ENCODE measurements at places on chromosomes 1 and 21.
A peak's percentile ranks its signal among the peaks of the same experiment; 100 is the strongest.

GRCh38 chr1:228810878-228811711 is 75.8 kb downstream of the RHOU start:
- no peak for DNase-seq

- no peak for DNase-seq
These were observed 8.8 kb upstream of the FGR start for GRCh38 chr1:27643600-27644368.

DNA sequence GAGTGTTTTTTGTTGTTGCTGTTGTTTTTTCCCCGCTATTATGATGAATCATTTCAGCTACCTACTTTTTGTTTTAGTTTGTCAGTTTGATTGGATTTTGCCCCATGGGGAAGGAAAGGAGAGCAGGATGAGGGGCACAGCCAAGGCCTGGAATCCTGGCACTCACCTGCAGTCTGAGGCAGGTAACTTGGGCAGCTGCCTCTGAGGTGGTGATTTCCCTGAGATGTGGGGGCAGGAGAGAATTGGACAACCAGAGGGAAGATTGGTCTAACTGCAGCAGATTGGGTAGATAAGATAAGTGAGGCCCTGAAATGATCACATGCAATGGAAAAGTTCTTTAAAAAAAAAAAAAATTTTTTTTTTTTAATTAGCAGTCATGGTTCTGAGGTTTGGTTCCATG is 1.5 kb upstream of the LAX1 start:
- no peak for DNase-seq

DNA sequence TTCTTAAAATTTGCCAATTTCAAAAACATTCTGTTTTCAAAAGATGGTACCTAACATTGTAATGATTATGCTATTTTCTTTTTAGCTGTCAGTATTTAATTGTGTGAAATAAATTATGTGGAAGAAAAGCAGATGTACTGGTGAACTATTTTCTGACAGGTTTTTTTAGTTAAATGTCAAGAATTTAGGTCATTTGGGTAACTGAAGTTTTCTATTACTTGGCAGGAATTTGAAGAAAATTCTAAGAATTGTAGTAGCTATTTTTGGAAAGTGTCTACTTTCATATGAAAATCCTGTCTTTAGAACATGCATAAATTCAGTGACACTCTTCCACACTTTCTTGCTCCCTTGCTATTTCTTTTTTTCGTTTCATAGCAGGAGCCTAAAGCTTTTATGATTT is 28.5 kb upstream of the PTPRC start:
- DNase-seq, result no peak

DNA sequence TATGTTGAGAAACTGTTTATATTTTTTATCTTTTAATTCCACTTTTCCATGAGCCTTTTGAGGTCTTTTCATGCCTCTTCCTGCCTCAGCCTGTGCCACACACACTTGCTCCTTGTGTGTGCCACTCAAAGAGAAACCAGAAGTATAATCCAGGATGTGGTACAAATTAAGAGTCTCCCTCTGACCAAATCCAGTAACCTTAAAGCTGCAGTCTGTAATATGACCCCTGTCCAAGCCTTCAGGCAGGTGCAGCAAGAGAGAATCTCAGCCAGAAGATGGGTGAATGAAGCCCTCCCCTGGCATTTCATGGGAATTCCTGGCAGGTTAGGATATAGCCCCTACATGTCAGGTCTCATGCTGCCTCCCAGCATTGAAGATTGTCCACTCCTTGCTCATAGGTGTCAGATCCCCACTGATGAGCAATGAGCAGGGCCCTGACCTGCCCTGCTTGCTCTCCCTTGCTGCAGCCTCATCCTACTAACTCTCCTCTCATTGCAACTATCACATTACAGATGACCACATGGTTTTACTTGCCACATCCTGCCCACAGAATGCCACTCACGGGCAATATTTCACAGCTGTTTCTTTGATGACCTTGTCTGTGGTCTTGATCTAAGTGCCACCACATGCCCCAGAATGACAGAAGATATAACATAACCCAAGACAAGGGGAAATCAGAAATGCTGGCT is 169.3 kb downstream of the SEC16B start:
- DNase-seq, result no peak

- DNase-seq, result no peak
These were observed 80.2 kb downstream of the LRRC8D start for GRCh38 chr1:89900791-89901708.

DNA sequence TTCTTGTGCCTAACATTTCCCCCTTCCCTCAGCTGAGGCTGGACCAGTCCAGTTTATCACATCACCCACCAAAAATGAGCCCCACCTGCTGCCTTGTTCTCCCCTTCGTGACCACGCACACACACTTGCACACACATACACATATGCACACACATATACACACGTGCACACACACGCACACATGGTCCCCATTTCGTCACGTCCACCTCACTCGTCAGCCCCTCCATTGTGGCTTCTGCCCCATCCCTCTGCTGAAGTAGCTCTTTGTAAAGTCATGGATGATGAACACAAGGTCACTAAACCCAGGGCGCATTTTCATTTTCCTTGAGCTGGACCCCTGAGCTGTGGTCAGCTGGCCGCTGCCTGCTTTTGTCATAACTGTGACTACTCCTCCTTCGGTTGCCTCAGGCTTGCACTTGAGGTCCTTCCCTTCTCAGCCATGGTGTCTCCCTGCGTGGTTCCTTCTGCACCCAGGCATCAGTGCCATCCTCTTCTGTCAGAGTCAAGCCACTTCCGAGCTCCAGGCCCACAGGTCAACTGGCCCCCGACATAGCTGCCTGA is 93.8 kb downstream of the SYT2 start:
- no peak for DNase-seq

DNA sequence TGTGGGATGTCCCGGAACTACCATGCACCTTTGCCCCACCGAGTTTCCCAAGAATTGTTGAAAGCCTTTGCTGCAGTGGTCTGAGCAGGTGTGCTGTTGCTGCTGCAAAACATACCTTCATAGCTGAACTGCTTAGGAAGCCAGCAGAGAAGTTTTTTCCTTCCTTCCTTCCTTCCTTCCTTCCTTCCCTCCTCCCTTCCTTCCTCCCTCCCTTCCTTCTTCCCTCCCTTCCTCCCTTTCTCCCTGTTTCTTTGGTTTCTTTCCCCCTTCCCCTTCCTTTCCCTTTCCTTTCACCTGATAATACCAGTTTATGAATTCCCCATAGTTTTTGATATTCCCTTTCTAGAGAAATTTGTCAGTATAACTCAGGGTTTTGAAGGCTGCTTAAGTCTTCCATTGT is 10.8 kb upstream of the SH3D21 start:
- no peak for DNase-seq

DNA sequence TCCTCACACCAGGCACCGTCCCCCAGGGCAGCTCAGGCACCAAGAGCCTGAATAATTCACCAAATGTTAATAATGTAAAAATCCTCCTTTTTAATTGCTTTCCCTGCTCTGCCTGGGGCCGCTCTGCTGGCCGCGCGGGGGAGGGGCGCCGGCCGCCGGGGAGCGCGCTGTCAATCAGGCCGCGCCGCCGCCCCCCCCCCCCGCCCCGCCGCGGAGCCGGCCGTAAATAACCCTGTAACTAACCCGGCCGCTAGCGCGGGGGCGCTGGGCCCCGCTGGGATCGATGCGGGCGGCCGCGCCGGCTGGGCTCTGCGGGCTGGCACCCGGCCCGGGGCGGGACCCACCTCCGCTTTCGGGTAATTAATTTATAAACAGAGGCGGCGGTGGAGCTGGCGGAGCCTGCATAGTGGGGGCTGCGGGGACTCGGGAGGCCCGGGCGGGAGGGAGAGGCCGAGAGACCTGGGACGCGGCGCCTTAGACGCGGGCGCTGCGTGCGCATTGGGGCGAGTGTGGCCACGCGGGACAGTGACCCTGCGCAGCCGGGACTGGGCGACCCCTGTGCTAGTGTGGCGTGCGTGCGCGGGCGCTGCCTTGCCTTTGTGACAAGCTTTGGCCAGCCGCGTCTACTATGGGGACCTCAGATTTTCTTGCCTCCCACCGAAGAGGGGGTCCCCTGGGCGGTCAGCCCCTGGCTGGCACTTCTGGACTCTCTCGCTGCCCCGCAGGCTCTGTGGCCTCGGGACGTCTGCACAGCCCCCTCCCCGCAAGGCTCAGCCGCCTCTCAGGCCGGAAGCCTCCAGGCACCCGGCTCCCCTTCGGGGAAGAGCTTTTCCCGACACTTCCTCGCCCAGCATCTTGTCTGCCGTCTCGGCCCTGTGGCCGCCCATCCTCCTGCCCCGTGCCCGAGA is 16.6 kb downstream of the SAMD11 start:
- DNase-seq, result peak; percentile 27

GRCh38 chr1:228513236-228513900 is 26.2 kb downstream of the RNF187 start:
- no peak for DNase-seq

DNA sequence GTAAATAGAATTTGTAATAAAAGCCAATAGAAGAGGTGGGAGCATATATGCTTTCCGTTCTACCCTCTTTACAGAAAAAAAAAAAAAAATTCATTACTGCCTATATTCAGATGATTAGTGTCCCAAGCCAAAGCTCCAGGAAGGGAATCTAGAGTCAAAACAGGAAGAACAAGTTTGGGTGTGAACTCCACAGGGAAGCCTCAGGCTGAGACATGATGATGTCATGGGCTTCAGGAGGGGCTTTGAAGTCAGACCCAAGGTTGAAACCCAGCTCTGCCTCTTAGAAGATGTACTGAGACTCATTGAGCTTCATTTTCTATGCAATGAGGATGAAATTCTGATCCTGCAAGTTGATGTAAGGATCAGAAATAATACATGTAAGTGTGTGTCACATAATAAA is 250.0 kb upstream of the ADGRL2 start:
- DNase-seq, result no peak

- no peak for DNase-seq
These were observed 1.2 kb upstream of the RWDD3 start for GRCh38 chr1:95232646-95233318.

DNA sequence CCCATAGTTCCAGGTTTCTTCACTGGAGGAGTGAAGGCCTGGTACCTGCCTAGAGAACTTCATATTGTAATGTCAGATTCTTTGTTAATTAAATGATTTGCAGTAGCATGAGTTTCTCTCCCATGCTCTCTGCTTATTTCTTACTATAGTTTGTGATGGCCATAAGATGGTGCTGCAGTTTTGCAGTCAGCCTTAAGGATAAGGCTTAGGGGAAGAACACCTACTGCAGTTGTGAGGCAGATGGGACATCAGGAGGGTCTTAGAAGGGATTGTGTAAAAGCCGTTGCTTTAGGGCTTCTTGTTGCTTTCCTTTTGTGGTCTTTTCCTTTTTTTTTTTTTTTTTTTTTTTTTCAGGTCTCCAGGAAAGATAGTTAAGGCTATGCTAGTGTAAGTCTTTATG is 61.8 kb downstream of the MACF1 start:
- DNase-seq, result no peak

- DNase-seq, result no peak
These were observed 106.9 kb downstream of the ZNF281 start for GRCh38 chr1:200302921-200303290.

DNA sequence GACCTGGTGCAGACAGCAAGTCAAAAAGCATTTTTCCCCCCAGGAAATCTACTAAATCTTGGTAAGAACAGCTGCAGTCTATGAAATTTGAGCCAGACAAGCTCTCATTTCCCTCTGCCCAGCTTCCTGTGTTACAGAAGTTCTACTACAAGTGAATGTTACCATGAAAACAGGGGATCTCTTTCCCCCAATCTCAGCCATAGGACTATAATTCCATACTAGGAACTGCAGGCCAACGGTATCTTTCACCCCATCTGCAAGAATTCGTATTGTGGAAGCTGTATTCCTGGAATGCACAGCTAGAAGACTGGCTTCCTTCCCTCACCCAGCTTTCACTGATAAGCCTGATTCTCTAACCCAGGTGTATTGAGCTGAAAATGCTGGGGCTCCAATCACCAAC is 1655.4 kb downstream of the BRINP3 start:
- DNase-seq, result no peak

- no peak for DNase-seq
These were observed 97.4 kb downstream of the PATJ start for GRCh38 chr1:61839679-61840078.

GRCh38 chr1:218488986-218489385 is 143.8 kb downstream of the TGFB2 start:
- no peak for DNase-seq

DNA sequence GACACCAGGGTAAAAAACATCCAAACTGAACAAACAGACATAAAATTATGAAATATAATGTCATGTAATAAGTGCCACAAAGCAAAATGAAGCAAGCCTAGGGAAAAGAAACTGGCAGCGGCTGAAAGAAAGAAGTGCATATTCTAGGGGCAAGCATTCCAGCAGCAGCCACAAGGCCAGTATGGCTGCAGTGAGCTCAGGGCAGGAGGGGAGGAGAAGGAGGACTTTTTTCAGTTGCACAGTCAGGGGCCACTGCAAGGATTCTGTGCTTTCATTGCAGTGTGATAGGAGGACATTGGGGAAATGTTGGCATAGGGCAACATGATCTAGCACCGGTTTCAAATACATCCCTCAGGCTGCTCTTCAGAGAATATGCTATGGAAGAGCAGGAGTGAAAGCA is 263.8 kb downstream of the NEGR1 start:
- DNase-seq, result no peak

DNA sequence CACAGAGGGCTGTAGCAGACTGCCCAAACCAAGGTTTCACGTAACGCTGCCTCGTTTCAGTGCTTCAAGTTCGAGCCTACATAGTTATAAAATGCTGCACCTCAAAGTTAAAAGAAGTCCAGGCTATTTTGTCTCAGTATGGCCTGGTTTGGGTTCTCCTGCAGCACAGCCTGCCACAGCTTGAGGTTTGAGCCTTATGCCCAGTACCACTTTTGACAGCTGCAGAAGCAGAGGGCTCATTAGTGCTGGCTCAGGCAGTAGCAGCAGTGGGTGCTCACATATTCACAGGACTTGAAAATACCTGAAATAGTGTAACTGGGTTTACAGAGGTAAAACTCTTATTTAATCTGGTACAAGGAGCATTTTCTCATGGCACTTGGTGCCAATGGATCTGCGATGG is 15.3 kb downstream of the SPATA46 start:
- no peak for DNase-seq

DNA sequence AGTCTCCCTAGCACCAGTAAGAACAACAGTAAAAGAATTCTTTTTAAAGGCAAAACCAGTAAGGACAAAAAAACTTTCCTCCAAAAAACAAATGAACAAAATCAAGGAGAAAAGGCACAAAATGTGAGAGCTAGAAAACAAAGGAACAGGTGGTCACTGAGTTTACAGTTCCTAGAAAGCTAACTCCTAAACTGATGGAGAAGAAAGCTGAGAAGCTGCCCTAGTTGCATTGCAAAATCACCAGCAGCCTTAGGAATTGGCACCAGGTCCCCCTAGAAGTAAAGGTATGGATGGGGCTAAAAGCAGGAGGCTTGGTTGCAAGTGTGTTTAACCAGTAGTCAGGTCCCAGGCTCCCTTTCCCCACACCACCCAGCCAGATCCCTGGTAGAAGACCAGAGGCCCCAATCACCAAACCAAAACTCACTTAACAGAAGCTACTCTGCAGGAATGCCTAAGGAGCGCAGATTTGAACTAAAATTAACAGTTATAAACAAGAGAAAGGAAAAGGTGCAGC is 47.6 kb downstream of the RAB3GAP2 start:
- DNase-seq, result no peak

GRCh38 chr1:26912147-26912490 is 1.7 kb downstream of the NR0B2 start:
- no peak for DNase-seq
